ENCODE measurements at places on chromosomes 6 and 20.

GRCh38 chr6:39653612-39654011 is 71.6 kb downstream of the KIF6 start:
- no peak for DNase-seq

- no peak for DNase-seq
Measured at GRCh38 chr20:13297147-13297899, 76.2 kb downstream of the ISM1 start.

DNA sequence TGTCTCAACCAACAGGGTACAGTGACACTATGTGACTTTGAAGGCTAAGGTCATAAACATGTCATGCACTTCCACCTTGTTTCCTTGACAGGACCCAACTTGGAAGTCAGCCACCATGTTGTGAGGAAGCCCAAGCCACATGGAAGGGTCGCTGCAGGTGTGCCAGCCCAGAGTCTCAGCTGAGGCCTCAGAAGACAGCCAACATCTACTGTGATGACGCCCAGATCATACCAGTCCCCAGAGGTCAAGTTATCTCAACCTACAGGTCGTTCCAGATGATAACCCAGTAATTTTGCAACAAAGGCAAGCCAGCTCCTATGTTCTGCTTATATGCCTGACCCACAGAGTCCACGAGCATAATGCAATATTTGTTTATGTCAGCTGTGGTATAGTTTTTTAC is 376.0 kb upstream of the AGPAT4 start:
- DNase-seq: no peak

GRCh38 chr20:45581702-45582101 is 2.6 kb upstream of the WFDC8 start:
- DNase-seq: no peak

- DNase-seq: no peak
Measured at GRCh38 chr6:53433261-53433950, 84.7 kb upstream of the ELOVL5 start.

GRCh38 chr20:3101737-3102574 is 17.4 kb upstream of the AVP start:
- no peak for DNase-seq

GRCh38 chr6:34806738-34807453 is 15.0 kb downstream of the BLTP3A start:
- no peak for DNase-seq

DNA sequence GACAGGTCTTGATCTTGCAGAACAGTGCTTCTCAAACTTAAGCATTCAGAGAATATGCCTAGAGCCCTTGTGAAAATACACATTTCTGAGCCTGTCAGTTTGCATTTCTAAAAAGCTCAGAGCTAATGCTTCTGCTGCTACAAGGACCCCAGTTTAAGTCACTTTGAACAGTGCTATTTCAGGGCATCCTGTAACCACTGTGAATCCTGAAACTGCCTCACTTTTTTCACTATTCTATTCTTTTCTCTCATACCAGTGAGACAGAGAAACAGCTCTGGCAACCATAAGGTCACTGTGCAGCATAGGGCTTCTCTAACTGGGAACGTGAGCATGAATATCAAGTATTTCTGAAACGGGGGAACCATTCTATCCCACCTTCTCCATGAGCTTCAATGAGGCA is 51.2 kb downstream of the LGSN start:
- DNase-seq: no peak

DNA sequence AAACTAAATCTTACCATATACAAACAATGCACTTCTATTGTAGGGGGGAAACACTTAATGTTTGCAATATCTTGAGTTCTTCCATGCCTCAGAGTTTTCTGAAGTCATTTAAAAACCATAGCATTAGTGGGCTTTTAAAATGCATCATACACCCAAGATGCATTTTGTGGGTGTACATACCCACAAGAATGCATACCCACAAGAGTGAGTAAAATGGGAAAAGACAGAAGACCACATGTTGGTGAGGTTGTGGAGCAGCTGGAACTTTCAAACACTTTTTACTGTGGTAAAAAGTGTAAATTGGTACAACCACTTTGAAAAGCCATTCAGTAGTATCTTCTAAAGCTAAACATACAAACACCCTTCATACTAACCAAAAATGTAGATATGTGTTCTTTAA is 57.5 kb downstream of the CYB5R4 start:
- no peak for DNase-seq

DNA sequence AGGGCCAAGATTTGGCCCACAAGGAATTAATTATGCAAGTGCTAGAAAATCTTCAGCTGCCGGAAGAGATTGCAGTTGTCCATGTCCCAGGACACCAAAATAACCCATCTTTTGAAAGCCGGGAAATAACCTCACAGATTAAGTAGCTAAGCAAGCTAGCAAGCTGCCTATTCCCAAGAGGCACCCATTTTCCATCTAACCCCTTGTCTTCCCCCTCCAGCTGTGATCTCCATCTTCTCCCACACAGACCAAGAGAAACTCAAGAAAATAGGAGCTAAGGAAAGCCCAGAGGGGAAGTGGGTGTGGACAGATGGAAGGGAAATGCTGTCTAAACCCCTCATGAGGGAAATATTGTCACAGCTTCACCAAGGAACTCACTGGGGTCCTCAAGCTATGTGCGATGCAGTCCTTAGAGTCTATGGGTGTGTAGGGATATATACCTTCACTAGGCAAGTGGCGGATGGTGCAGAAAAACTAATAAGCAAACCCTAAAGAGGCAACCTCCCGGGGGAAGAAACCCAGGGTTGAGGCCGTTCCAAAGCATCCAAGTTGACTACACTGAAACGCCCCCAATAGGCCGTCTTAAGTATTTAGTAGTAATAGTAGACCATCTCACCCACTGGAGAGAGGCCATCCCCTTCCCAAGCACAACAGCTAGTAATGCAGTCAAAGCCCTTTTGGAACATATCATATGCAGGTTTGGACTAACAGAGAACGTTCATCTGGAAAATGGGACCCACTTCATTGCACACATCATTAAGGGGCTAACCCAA is 64.3 kb upstream of the PRSS16 start:
- no peak for DNase-seq

- no peak for DNase-seq
Measured at GRCh38 chr20:32780749-32781655, 18.8 kb downstream of the DNMT3B start.

DNA sequence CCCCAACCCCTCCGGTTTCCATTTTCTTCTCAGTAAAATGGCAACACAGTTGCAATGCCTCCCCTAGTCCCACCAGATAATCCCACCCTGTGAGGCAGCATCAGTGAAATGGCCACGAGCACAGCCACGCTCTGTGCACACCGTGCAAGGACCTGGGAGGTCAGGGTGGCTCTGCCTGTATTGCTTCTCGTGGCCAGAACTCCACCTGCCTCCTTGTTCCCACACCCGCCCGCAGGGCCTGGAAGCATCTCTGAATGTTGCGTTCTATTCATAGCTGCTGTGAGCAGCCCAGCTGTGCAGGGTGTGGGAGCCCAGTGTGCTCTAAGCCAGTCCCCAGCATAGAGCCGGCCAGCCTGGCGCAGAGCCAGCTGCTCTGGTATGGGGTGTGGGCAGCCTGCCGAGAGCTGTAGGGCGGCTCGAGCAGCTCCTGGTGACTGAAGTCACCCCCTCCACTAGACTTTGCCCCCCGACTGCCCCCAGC is 161.1 kb downstream of the DLL1 start:
- DNase-seq: no peak

- DNase-seq: no peak
Measured at GRCh38 chr6:129617986-129618385, 92.0 kb downstream of the ARHGAP18 start.

DNA sequence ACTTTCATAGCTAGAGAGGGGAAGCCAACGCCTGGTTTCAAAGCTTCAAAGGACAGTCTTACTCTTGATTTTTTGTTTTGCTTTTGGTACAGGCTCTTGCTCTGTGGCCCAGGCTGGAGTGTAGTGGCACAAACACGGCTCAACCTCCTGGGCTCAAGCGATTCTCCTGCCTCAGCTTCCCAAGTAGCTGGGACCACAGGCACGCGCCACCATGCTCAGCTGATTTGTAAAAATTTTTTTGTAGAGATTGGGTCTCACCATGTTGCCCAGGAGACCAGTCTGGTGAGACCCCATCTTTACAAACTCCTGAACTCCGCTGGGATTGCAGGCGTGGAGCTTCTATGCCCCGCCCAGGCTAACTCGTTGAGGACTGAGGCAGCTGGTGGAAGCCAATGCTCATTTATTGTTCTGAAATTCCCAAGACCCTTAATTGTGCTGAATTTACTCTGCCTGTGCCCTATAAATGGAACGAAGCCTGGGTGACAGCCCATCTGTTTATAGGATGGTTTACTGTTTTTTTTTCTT is 18.0 kb downstream of the SRSF3 start:
- no peak for DNase-seq

DNA sequence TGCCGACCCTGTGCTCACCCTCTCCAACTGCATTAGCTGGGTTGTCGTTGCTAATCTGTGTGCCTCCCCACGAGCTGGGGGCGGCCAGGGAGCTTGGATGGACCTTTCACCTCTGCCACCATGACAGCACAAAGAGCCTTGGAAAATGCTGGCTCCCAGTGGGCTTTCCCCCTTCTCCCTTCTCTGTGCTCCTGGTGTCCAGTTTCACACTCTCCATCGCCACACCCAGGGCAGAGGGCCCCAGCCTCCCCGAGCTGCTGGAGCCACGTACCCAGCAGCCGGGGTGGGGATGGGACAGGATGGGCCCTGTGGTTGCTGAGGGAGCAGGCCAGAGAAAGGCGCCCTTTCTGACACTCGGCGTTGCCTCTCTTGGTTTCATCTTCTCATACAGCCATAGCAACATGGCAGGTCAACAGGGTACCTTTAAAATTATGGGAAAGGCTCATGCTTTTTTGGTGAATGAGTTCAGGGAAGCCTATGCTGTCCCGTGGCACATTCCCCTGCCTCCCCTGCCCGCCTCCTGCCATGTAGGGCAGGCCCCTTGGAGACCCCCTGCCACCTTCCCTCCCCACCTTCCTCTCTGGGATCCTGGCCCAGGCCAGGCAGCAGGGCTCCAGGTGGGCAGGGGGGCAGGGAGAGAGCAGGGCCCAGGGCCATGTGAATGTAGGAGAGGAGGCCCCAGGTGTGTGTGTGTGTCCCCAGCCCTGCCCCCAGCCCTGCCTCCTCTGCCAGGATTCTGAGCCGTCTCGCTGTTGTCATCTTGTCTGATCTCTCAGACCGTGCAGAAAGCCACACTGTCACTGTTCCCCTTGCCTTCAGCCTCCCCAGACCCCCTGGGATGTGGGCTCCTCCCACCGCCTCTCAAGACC is 85.2 kb upstream of the CCDC167 start:
- no peak for DNase-seq
